ENCODE measurements at places on chromosomes 6 and 20.

- DNase-seq, result no peak
Observed at GRCh38 chr6:151015101-151015700, 149.7 kb downstream of the MTHFD1L start.

GRCh38 chr6:70385901-70386300 is 27.4 kb upstream of the FAM135A start:
- DNase-seq, result no peak

- no peak for DNase-seq
Observed at GRCh38 chr6:70900047-70900446, 56.8 kb downstream of the B3GAT2 start.

DNA sequence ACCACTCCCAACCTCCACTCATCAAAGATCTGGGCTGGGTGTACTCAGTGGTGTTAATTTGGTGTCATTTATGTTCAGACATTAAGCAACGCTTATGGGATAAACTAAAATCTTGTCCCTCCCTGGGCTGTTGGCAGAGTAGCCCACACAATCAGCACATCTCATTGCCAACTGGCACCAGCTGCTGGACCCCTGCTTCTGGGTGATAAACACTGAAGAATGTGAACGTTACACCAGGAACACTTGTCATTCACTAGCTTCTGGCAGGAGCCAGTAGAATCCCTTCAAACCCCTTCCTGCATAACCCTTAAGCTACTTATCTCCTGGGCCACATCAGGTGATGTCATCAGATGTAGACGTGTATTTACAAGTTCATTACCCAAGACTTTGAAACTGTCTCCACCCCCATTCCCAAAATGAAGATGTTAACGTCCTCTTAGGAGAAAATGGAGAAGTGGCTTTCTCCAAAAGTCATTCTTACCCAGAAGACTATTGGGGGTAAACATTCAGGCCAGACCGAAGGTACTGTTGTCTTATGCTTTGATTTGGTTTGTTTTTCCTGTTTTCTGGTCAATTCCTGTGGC is 107.8 kb upstream of the CD93 start:
- DNase-seq, result no peak

DNA sequence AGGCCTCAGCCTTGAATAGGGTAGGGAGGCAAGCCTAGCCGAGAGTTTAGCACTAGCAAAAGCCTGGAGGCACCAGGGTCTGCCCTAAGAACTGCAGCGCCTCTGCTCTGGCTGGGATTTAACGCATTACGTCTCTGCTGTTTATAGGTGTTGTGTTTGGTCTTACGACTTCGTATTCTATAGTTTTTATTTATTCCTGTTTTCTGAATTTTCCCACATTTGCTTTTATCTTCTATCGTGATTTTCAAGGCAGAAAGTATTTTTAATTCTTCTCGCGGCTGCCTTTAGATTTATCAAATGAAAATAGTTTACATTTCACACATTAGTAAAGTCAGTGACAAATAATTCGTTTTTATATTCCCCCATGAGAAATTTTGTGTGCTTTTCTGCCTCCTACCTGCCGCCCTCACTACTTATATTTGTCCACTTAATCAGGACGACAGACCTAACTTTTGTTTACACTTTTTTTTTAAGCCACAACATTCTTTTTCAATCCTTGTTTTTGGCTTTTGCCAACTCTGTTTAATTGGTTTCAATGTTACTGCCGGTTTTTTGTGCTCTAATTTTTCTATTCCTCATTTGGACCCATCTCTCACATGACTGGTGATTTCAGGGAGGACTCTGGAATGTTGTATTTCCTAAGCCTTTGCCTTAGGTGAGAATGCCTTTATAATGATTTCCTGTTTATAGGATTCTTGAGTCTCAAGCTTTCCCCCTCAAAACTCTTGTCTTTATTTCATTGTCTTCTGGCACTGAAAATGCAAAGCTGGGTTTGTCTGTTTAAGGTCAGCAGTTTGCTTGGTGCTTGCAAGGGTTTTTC is 1.3 kb upstream of the LZTS3 start:
- no peak for DNase-seq

- DNase-seq, result no peak
Observed at GRCh38 chr20:63972312-63973159, 2.8 kb upstream of the ZNF512B start.

DNA sequence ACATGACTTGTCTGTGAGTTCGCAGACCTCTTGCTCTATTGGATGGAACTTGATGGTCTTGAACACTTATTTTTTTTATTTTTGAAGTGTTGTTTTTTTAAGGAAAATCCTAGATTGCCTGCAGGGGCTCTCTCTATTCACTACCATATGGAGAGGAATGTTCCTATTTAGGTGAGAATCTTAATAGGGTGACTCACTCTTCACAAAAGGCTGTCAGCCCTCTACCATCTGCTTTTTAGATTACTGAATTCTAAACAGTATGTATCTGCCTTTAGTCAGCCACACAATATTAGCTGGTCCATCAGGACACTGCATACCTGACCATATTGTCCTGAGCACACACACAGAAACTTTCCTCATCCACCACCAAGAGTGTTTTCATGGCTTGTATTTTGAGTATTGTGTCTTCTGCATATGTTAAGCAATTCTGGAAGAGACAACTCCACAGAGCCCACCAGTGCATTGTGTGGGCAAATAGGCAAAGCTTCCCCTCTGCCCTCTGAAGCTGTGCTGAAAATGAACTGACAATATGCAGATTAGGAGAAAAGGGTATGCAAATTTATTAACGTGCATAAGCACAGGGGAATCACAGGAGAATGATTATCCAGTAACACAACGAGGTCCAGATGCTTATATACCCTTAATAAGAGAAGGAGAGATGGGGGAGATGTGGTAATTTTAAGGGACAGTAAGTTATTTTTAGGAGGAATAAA is 6.6 kb upstream of the BTBD9 start:
- no peak for DNase-seq

DNA sequence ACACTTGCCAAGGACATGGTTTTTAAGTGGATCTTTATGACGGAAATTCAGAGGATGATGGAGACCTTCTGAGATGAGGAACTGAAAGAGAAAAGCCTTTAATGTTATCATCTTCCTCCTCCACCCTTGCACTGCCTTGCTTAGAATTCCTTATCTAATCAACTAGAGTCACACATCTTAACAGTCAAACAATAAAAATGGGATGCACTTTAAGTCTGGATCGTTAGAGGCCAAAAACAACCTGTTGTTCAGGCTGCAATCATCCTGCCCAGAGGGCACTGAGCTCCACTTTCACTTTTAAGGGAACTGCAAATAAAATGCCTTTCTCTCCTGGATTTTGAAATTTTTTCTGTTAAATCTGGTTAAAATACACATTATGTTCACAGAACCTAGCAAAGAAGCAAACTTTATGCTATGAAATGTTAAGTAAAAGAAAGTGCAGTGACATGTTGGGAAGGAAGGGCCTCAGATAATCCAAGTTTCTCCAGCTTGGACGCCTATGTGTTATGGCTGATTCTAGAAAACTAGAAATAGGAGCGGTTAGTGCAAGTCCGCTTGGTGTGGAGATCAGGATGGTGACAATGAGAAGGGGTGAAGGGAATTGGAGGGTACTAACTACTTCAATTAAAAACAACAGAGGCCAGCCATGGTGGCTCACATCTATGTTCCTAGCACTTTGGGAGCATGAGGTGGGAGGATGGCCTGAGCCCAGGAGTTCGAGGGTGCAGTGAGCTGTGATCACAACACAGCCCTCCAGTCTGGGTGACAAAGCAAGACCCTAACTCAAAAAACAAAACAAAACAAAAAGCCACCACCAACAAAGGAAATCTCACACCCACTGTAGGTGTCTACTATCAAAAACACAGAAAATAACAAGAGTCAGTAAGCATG is 66.4 kb upstream of the KIF13A start:
- no peak for DNase-seq

DNA sequence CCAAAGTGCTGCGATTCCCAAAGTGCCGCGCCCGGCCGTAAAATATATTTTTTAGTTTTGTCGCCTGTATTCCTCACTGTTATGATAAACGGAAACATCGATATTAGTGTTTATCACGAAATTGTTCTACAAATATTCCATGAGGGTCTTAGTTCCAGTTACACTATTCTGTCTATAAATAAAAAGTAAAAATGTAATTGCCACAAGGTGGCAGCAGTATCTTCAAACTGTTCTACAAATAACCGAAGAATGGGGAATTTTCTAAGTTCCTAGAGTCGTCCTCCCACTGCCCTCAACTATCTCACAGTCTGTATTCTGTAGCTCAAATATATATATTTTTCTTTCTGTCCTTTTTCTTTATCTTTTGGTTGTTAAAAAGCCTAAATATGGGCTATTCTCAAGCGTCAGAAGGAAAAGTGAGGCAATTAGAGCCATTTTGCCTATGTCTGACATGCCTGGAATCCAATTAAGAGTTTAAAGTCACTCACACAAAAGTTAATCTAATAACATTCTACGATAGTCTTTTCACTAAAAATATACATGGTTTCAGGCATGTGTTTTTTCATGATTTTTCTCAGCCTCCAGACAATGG is 14.2 kb upstream of the FAM162B start:
- no peak for DNase-seq

Data from progenitor cell of endocrine pancreas (in vitro differentiated cells).